ENCODE measurements at places on chromosomes 11 and 22.

GRCh38 chr11:108498046-108498815 lies at the start of gene POGLUT3:
Gene POGLUT3, minus strand, starts transcription at chr11:108498384. Its CDS starts 18 bp downstream, at chr11:108498366.
- peak; percentile 85 for DNase-seq

- DNase-seq = no peak
Observed at GRCh38 chr11:94243571-94244515, 60.5 kb upstream of the IZUMO1R start.

GRCh38 chr11:113875234-113876073 lies at the start of gene USP28:
Gene USP28, minus strand, starts transcription at chr11:113875572. Its CDS starts 71 bp downstream, at chr11:113875501.
- DNase-seq = peak; percentile 100

DNA sequence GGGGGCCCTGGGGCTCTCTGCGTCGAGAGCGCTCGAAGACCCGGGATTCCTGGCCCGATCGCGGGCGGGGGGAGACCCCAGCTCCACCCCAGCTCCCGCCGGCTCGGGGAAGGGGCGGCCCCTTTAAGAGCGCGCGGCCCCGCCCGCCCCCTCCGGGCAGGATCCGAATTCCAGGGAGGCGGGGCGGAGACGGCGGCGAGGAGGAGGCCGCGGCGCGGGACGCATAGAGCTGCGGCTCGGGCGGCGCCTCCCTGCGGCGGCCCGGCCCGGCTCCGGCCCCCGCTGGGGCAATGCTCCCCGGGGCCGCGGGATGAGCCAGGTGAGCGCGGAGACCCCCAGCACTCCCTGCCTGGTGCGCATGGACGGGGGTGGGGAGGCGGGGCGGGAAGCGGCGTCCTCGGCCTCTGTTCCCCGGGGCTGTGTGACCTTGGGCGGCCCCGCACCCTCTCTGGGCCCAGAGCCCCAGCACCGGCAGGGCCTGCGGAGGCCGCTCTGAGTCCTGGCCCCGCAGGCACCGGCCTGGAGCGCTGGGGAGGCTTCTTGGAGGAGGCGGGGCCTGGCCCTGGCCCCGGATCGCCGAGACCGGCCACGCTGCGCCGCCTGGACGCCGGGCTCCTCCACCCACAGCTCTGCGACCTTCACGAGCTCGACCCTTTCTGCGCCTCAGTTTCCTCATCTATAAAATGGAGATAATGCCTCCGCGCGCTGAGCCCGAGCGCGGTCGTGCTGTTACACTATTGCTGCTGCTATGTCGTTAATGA lies 565 bp downstream of the GAS2L1 start:
- peak; percentile 95 for DNase-seq

DNA sequence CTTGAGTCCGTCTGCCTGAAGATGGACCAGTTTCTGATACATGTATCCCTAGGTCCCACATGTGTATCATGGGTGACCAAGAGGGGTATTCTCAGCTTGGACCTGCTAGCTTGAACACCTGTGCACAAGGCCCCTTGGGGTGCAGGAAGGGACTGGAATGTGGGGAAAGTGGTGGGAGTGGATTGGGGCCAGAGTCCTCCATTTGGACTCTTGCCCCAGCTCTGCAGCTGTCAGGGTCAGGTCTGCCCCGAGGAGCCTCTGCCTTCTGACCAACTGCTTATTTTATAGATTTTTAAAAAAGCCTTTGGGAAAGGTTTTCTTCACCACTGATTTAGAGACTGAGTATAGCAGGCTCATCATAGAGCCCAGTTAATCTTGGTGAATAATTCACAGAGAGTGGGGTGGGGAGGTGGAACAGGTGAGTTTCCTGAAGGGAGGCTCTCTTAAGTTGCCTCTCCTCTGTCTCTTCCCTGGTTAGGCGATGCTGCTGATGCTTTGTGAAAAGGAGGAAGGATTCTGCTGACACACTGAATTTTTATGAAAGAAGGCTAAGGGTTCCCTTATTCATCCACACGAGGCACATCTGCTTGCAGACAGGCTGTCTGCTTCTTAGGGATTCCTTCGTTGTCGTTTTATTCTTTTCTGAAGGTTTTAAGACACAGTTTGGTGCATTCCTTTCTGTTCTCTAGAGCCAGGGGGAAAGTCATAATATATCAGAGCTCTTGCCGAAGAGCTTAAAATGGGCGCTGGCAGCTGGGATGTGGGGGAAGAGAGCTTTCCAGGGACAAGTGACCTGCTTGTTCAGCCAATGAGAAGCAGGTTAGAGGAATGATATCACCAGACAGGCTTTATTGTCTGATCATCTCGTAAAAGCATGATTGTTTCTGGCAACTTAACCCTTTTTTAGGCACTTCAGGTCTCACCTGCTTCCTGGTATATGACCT lies 19.9 kb downstream of the TRIM44 start:
- DNase-seq = peak; percentile 36

- DNase-seq = no peak
Observed at GRCh38 chr22:47724751-47725150, 962.3 kb downstream of the TBC1D22A start.

- DNase-seq = no peak
Observed at GRCh38 chr11:124080327-124081001, 34.8 kb upstream of the VWA5A start.

- DNase-seq = no peak
Observed at GRCh38 chr11:61593151-61593550, 12.3 kb upstream of the SYT7 start.

GRCh38 chr22:45302751-45303150 lies 7.0 kb upstream of the FAM118A start:
- no peak for DNase-seq

DNA sequence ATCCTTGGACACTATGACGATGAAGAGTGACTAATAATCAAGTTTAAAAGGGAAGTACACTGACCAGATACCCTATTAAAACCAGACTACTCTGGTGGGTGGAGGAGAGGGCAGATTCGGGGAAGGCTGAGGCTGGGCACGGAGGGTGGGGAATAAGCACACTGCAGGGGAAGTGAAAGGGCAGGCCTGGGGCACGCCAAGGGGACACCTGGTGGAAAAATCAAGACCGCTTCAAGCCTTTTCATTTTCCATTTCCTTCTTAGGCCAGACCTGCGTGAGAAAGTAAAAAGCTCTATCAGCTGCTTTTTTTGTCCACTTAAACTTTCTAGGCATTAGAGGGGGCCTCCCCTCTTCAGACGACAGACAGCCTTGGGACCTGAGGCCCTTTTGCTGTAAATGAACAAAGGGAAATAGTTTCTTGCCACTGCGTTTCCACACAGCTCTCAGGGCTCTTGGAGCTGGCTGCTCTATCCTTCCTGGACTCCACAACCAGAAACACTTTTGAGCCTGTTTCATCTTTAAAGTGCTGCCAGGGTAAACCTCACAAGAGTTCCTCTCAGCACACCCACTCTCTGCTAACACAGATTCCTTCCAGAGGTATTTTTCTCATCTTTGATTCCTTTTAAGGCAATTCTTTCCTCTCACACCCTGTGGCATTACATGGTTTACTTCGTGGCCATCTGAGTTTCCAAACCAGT lies 25.0 kb upstream of the SERPIND1 start:
- DNase-seq = no peak

- DNase-seq = peak; percentile 83
Observed at GRCh38 chr11:131748151-131749050, 378.0 kb downstream of the NTM start.

DNA sequence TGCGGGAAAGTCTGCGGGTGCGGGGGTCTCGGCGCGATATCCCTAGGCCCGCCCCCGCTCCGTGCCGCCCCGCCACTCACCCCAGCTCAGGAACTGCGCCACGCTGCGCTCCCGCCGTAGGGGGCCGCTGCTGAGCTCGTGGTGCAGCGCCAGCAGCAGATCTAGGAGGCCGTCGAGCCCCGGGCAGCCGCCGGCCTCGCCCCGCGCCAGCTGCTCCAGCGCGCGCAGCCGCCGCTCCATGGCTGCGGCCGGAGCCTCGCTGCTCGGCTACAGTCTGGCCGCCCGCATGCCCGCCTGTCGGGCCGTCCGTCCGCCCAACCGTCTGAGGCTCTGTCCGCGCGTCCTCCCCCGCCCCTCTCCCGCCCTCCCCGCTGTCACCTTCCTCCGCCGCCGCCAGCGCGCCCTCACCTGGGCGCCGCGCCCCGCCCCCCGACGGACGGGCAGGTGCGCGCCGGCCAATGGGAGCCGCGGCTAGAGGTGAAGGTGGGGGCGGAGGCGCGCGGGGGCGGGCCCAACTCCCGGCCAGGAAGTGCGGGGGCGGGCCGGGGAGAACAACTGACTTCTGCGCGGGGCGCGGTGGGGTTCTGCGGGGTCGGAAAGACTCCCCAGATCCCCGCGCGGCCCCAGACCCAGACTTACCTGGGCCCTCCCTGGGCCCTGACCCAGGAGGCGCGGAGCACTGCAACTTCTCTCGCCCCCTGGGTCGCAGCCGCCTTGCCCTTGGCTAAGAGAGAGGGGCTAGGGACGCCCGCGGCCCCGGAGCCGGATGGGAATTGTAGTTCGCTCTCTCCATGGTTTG lies at the start of gene CDC42BPG:
Gene CDC42BPG, minus strand, starts transcription at position 324 of the 799 bp plus-strand sequence. Its CDS starts 84 bp downstream, at position 240.
- DNase-seq = peak; percentile 92

GRCh38 chr11:605286-606129 lies 10.2 kb downstream of the IRF7 start:
- no peak for DNase-seq

GRCh38 chr22:37752189-37753087 lies 55.3 kb upstream of the GCAT start:
- peak; percentile 96 for DNase-seq

- no peak for DNase-seq
Observed at GRCh38 chr11:111722501-111722900, 43.7 kb downstream of the PPP2R1B start.

GRCh38 chr11:76662656-76663485 lies 7.7 kb downstream of the LRRC32 start:
- DNase-seq = no peak

- DNase-seq = no peak
Observed at GRCh38 chr11:83326326-83326725, 40.2 kb upstream of the CCDC90B start.

GRCh38 chr22:44895296-44896055 lies 114.3 kb downstream of the PHF21B start:
- DNase-seq = no peak

DNA sequence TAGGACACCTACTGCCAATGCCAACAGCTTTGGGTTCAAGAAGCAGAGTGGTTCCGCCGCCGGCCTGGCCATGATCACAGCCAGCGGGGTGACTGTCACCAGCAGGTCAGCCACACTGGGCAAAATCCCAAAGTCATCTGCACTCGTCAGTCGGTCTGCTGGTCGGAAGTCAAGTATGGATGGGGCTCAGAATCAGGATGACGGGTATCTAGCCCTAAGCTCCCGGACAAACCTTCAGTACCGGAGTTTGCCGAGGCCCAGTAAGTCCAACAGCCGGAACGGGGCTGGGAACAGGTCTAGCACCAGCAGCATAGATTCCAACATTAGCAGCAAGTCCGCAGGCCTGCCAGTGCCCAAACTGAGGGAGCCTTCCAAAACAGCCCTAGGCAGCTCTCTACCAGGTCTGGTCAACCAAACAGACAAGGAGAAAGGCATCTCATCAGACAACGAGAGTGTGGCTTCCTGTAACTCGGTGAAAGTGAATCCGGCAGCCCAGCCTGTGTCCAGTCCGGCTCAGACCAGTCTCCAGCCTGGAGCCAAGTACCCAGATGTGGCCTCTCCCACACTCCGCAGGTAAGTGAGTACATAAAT lies 115.1 kb downstream of the DBX1 start:
- DNase-seq = no peak

DNA sequence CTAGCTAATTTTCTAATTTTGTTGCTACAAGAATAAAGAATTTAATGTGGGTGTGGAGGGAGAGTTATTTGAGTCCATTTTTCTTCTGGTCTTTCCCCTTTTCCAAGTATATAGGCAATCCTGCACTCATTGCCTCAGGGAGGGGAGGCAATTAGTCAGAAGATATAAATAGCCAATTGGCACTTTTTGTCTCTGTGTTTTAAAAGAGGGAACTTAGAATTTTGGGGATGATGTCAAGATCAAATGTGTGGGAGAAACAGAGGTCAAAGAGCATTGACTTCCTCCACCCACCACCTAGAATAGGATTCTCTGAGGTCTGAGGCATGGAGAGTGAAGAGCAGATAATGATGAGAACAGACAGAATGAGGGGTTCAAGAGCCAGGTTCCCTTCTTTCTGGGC lies 120.3 kb upstream of the ZC3H12C start:
- no peak for DNase-seq

DNA sequence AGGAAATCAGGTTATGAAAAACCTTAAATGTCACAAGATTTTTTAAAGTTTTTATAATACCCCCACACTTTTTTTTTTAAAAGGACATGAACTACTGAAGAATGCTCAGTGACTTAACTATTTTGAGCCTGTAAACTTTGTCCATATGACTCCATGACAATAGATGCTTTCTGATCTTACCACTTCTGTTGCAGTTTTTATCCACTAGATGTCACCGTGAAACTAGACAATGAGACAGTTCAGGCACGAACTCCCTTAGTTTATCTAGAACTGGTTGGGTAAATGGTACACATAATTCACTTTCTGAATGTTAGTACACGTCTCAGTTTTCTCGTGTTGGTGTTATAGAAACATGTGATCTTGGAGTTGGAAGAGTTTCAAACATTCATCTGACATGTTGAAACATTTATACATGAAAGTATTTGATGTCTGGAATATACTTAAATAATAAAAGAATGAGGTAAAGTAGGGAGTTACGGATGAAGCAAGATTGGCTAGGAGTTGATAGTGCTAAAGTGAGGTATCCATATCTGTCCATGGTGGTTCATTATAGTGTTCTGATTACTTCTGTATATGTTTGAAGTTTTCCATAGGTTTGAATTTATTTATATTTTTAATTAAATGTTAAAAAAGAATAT lies 8.1 kb downstream of the CCDC15 start:
- peak; percentile 77 for DNase-seq

DNA sequence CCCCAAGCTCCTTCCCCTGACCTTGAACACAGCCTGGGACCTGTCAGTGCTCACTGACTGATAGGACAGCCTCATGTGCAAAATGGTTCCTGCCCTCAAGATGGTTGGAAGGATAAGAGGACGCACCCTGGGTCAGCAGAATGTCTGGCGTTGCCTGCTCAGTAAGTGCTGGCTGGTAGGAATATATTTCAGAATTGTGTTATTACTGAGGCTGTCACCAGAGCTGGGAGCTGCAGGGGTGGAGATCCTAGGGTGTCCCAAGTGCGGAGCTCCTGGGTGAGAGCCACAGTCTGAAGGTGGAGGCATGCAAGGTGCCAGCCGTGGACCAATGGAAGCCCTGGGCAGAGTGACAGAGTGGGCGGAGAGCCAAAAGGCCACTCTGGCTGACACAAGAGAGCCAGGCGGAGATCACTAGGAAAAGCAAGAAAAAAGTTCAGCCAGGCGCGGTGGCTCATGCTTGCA lies 1.0 kb upstream of the SEC14L4 start:
- DNase-seq = no peak

- DNase-seq = no peak
Observed at GRCh38 chr22:37178350-37179125, 9.5 kb downstream of the C1QTNF6 start.

DNA sequence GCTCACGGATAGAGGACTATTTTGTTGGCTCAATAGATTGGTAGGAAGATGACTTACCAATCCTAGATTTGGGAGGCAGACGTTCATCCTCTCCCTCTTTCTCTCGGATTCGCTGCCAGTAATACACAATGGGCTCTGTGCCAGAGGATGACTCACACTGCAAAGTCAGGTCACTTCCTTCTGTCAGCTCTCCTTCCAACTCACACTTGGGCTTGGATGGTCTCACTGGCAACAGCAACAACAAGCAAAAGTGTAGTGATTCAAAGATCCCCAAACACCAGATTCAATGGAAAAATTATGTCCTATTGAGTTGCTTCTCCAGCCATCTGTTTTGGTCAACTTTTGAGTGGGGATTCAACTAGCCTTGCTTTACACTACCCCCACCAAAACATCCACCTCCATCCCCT lies 21.7 kb upstream of the HSPA8 start:
- DNase-seq = peak; percentile 79

GRCh38 chr22:21640810-21641209 lies 1.3 kb upstream of the SDF2L1 start:
- no peak for DNase-seq

GRCh38 chr11:134565343-134565891 lies 153.4 kb upstream of the B3GAT1 start:
- DNase-seq = no peak
